SJSA1 (cell line): ENCODE measurements at places on chromosomes 7 and 10. TPM values are rescaled to one million over a fixed set of nuclear protein-coding genes. Genes with fewer than 3 reads are reported as not detected.

ADRA2A gene
- 0.53 and 0.68 TPM in 2 replicates for total RNA-seq

PAX4 gene
- not detected in 2 replicates for total RNA-seq

DNA sequence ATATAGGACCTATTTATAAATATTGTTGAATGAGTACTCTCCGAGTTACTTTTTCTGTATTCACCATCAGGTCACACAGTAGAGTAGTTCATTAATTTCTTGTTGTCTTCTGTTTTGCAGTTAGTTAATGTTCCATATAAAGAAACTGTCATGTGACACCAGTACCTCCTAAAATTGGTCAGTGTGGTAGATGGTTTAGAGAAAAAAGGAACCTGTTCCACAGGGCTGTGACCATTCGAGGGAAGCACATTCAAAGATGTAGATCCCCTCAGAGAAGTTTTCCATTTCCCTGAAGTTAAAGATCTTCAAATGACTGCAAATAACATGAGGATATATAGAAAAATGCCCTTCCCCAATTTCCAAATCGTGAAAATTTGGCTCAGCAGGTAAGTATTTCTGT is 45.7 kb downstream of the PRPF18 start:
- no peak for DNase-seq

- no peak for DNase-seq
Observed at GRCh38 chr7:13851736-13852135, 137.7 kb downstream of the ETV1 start.

- no peak for DNase-seq
Observed at GRCh38 chr10:16717622-16718395, 99.4 kb downstream of the RSU1 start.

ASZ1 gene
- total RNA-seq, result not detected in 2 replicates

DNA sequence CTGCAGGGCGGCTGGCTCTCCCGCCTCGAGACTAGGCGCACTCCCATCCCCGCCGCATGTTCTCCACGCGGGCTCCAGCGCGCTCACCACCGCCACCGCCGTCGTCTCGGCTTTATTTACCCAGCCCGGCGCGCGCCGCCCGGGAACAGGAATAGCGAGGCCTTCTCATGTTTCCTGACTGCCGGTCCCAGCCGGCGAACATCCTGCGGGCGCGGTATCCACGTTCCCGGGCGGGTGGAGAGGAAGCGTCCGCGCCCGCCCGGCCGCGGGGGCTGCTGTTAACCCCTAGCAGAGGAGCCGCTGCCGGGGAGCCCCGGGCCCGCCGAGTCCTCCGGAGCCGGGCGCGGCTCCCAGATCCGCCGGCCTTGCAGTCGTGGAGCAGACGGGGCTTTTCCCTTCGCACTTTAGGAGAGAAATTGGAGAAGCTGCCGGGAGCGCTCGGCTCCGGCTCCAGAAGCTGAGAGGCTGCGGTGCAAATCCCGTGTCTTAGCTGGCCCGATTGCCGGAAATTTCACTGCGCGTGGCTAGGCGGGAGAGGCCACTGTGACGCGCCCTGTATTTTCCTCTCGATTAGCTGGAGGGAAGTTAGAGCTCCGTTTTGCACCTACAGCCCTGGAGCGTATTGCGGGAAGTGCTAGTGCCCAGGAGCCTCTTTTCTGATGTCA is at the start of gene MKX:
MKX (minus strand) TSS at position 88 of the 665 bp plus-strand sequence. CDS start 2,404 bp downstream, outside the sequence.
- DNase-seq, result no peak

GRCh38 chr7:26673271-26673670 is 191.1 kb downstream of the SKAP2 start:
- no peak for DNase-seq

CH25H gene
- total RNA-seq, result 0.55 TPM in 1 of 2 replicates, not detected in the other

PLAC9 gene
- not detected in 2 replicates for total RNA-seq
